ENCODE measurements at places on chromosomes 7 and 10.

GRCh38 chr10:55989188-55989587, 371.9 kb downstream of the ZWINT start:
- DNase-seq: no peak

- DNase-seq: no peak
Observed at GRCh38 chr7:18526368-18526878, 30.9 kb downstream of the HDAC9 start.

DNA sequence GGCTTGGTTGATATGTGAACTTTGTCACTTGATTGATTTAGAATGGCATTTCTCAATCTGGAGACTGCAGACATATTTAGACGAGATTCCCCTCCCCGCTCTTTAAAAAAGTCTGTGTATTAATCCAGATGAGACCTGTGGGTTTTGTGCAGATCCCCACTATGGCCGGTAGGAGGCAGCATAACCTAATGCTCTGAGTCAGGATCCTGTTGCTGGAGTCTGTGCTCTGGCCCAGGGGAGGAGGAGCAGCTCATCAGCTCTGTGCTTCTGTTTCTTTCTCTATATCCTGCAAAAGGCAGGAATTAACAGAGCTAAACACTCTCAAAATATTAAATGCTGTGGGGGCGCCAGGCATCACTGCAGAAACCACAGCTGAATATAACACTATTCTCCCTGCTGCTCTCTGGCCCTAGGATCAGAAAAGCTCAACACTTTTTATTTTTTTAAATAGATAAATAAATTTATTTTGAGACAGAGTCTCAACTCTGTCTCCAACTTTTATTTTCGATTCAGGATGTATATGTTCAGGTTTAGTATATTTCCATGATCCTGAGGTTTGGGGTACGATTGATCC, 23.9 kb upstream of the SEPHS1 start:
- DNase-seq: peak; percentile 69

GRCh38 chr7:51426163-51426562, 109.6 kb upstream of the COBL start:
- DNase-seq: no peak

DNA sequence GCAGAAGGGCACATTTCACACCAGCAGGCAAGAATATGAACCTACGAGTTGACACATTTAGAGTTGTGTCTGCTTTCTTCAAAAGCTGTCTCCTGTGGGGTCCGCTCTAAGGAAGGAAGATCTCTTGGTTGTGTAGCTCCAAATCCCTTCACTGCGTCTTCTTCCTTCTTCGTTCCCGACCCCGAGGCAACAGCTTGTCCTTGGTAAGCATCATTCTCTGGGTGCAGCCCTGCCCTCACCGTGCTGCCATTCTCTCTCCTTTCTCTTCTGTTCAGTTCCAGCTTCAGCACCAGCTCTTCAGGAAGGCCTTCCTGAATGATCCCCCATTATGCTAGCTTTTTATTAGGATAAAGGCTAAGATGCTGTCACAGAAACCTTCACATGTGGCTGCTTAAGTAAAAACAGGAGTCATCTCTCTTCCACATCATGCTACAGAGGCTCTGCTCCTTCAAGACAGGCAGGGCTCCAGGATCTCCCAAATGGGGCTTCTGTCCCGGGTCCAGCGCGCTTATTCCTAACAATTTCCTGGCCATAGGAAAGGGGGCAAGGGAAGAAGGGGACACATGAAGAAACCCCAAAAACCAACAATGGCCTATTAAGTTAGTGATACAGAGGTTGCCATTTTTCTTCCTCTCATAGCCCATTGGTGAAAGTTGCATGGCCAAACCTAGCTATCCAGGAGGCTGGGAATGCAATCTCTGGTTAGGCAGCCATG, 52.2 kb upstream of the SHH start:
- no peak for DNase-seq

DNA sequence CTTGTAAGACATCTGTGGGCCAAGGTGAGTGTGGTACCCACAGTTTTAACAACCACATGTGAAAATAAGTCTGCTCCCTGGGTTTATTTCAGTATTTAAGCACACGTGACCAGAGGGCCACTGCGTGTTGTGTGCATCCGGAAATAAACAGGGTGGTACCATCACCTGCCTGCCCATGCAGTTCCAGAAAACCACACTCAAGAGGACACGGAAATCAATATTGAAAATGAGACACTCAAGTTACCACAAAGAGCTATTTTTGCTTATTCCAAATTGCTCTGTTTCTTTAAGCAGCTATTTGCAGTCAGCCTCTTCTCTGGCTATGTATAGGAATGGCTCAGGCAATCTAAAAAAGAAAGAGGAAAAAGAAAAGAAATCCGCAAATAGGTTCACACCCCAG, 71.8 kb upstream of the LOXL4 start:
- DNase-seq: no peak
